ENCODE measurements at places on chromosomes 1 and 21. TPM values are rescaled to one million over a fixed set of nuclear protein-coding genes. Genes with fewer than 3 reads are reported as not detected.

The SPSB1 gene
- 0.92 TPM for total RNA-seq

The DAB1 gene
- total RNA-seq: not detected

The UMODL1 gene
- not detected for total RNA-seq

The PANK4 gene
- 46.3 TPM for total RNA-seq

The ATP1A2 gene
- not detected for total RNA-seq

The TNFRSF1B gene
- 169 TPM for total RNA-seq

The MYCL gene
- not detected for total RNA-seq

The AADACL3 gene
- not detected for total RNA-seq

The FAM151A gene
- total RNA-seq: not detected

The LCE6A gene
- total RNA-seq: not detected

The CATSPERE gene
- total RNA-seq: 0.24 TPM

DNA sequence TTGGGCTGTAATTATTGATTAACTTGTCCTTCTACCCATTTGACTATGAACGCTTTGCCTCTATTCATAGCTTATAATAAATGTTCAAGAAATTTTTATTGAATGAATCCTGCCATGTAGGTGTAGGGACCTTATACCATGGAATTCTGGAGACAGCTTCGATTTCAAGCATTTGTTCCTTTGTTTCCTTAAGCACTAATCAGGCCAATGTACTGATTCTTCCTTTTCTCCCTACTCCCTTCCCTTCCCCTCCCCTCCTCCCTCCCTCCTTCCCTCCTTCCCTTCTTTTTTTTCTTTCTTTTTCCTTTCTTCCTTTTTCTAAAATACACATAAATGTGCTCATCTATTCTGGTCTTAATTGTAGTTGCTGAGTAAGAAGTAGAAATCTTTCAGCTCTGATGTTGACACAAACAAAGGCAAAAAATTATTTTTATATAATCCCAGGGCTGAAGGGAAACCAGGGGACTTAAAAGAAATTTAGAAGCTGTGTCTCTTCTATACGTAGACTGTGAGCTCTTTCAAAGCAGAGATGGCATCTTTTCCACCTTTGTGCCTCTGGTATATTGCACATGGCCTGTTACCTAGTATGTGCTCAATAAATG lies 24.9 kb upstream of the DNM3 start:
- DNase-seq: no peak

GRCh38 chr1:101511202-101511891 lies 274.5 kb downstream of the S1PR1 start:
- DNase-seq: no peak

GRCh38 chr1:202624781-202625108 lies 85.5 kb downstream of the SYT2 start:
- DNase-seq: no peak

DNA sequence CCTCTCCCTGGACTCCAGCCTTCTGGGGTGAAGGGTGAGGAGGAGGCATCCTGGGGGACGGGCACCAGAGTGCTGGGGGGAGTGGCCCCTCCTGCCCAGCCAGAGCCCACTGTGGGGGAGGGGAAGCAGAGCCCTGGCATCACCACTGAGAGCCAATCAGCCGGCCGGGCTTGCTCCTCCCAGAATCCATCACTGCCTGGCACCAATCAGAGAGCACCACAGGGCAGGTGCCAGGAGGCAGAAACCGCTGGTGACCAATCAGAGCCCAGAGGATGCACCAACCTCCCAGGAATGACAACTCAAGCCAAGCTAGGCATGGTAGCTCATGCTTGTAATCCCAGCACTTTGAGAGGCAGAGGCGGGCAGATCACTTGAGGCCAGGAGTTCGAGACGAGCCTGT lies 27.9 kb downstream of the CASZ1 start:
- no peak for DNase-seq

- DNase-seq: no peak
Measured at GRCh38 chr1:76179219-76179698, 104.7 kb downstream of the ST6GALNAC3 start.

GRCh38 chr1:153028766-153029165 lies 2.2 kb upstream of the SPRR1B start:
- DNase-seq: no peak

GRCh38 chr1:54171016-54171415 lies 18.2 kb upstream of the CDCP2 start:
- DNase-seq: no peak

DNA sequence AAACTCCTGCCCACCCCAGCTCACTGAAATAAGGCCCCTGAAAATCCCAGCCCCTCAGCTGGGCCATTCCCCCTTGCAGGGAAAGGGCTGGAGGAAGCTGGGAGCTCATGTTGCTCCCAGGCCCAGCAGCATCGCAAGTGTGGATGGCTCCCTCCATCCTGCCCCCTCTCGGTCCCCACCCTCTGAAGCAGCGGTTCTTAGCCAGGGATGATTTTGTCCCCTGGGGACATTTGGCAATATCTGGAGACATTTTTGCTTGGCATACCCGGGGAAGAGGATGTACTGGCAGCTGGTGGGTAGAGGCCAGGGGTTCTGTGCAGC lies 56.8 kb downstream of the PSMG1 start:
- DNase-seq: no peak

DNA sequence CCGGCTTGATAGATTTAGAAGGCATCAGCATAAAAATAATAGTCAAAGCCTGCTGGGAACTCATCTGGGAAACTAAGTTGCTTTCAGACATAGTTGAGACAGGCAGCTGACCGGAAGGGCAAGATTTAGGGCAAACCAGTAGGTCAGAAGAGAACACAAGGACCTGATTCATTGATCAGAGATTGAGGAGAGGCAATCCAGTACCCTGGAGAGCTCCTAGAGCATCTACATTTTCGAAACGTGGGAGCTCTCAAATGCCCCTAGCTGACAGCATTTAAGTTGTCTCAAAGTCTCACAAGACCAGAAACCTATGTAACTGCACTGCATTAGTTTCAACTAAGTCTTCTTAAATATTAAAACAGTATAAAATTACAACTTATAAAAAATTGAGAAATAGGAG lies 22.9 kb upstream of the MTF2 start:
- no peak for DNase-seq

GRCh38 chr21:38269576-38269936 lies 12.8 kb downstream of the KCNJ15 start:
- no peak for DNase-seq

- DNase-seq: no peak
Measured at GRCh38 chr1:150895618-150896017, 8.7 kb downstream of the CTXND2 start.

GRCh38 chr1:8382051-8382505 lies 64.2 kb downstream of the SLC45A1 start:
- DNase-seq: no peak

DNA sequence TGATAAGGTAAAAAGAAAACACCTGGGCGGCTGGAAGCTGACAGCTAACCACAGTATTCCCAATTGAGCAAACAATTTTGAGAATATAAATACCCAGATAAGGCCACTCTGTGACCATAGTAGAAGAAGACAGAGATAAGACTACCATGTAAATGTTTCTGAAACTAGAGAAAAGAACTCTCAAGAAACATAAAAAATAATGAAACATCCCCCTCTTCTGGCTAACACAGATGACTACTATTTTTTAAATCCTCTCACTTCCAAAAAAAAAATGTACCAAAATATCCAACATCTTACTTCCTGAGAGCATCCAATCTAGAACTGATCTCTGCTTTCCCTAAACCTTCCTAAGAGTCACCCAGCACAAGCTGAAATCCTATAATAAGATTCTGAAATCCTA lies 125.9 kb downstream of the HFM1 start:
- no peak for DNase-seq

GRCh38 chr1:55870106-55870505 lies 654.9 kb upstream of the USP24 start:
- DNase-seq: no peak

DNA sequence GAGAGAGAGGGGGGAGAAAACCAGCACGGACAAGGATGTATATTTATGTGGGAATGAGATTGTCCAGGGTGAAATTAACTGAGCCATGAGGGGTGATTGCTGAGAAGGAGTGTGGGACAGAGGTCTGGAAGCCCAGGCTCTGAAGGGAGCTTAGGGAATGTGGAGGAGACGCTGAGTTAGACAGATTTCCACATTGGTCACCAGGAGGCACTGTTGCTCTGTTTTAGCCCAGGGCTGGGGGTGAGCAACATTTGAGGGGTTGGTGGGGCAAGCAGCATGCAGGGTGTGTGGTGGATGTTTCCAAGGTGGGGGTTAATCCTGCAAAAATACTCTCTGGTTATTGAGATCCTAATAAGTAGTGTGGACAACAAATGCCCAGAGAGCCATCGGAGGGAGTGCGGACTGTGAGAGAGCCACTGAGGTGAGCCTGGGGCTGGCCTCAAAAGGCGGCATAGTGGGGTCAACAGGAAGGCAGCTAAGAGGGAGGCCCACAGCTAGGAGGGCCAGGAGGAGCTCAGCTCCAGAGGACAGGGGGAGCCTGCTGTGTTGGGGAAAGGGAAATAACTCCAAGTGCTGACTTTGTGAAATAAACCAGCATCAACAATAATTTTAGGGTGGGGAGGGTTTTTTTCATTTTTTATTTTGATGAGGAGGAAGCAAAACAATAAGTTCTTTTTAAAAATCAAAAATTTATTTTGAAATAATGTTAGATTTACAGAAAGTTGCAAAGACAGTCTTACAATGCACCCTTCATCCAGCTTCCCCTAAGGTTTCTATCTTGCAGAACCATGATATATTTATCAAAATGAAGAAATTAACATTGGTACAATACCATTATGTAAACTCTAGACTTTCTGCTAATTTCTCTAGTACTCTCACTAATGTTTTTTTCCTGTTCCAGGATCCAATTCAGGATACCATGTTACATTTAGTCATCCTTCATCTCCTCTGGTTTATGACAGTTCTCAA lies 82.8 kb upstream of the CD34 start:
- DNase-seq: no peak

GRCh38 chr21:46021398-46021797 lies 39.8 kb downstream of the COL6A1 start:
- no peak for DNase-seq

GRCh38 chr1:89854140-89854539 lies 33.3 kb downstream of the LRRC8D start:
- no peak for DNase-seq

Data from CD8-positive, alpha-beta memory T cell (primary cell).